LNCaP clone FGC (cell line): ENCODE measurements at places on chromosomes 3 and 15.

DNA sequence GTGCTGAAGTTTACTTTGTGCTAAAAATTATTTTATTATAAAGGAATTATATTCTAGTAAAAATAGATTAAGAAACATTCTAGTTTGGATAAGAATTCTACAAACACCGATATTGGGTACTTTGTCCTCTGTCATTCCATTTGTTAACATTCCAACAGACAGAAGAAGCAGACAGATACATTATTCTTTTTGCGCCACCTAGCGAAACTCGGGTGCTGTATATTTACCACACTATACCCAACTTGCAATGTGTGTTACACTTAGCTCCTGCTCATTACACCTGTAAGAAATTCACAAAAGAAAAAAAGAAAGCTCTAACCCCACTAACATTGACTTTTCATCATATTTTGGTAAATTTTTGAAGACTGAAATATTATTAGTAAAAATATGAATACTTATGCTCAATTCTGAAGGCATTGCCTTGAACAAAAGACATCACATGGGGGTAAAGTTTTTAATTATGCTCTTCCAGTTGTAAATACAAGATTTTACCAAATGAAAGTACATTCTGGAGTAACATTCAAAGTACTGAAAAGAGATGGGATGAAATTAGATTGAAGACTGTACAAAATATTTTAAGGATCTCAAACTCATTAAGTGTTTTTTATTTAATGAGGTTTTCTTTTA, 136.5 kb upstream of the MLF1 start:
- peak; percentile 51 for DNase-seq

DNA sequence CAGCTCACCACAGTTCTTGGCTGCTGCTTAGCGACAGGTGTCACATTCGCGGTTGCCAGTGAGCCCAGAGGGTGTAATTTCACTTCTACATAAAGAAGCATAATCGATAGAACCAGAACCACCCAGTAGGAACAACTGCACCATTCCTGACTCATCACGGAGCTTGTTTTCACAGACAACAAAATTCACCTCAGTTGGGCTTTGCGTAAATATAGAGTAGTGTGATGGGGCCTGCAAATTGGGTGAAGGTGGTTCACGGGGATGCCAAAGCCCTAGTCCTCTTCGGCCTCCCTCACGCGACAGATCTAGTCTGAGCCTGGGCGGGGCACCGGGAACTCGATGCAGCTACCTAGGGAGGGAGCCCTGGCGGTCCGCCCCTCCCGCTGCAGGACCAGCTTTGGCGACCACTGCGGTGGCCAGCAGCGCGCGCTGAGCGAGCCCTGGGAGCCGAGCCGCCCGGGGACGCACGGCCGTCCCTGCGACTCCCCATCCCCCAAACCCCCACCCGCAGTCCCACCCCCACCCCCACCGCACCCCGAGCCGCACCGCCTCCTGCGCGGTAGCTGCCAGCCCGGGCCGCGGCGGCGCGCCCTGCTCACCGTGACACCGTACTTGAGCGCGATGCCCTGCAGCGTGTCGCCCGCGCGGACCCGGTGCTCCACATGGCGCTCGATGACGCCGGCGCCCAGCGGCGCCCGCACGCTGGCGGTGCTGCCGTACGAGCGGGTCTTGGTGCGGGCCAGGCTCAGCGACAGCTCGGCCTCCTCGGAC, 519 bp downstream of the LYSMD2 start:
- no peak for DNase-seq

GRCh38 chr15:86915811-86916331, 836.2 kb downstream of the AGBL1 start:
- DNase-seq, result peak; percentile 61

- no peak for DNase-seq
These were observed 240.9 kb upstream of the EIF1B start for GRCh38 chr3:40068636-40069035.

GRCh38 chr3:107894998-107895397, 195.8 kb downstream of the CD47 start:
- no peak for DNase-seq

- no peak for DNase-seq
These were observed 32.7 kb downstream of the RNF13 start for GRCh38 chr3:149845570-149846244.

GRCh38 chr3:126421573-126422119, 26.9 kb downstream of the CFAP100 start:
- no peak for DNase-seq

DNA sequence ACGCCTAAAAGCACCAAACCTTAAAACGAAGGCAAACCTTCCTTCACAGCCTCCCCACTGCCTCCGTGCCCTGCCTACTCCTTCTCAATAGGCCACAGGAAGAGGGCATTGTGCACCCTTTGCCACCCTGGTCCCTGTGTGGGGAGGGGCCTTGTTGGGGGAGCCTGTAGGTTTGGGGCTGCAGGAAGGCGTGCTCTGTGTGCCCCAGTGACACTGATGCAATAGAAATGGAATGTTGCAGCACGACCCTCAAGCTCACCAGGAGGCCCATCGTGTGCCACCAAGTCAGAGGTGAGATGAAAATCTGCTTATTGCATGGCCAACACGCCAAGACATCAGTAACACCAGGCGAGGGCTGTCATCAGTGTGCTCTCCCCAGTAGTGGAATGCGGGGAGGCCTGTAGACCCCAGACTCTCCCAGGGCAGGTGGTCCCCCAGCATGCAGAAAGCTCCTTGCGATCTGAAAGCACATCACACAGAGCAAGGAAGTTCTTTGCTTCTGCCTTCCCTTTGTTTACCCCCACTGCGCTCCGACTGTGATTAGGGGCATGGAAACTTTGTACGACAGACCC, 86.2 kb downstream of the ASB7 start:
- DNase-seq, result no peak

- DNase-seq, result peak; percentile 14
These were observed 10.8 kb upstream of the ZFYVE19 start for GRCh38 chr15:40796041-40796440.

DNA sequence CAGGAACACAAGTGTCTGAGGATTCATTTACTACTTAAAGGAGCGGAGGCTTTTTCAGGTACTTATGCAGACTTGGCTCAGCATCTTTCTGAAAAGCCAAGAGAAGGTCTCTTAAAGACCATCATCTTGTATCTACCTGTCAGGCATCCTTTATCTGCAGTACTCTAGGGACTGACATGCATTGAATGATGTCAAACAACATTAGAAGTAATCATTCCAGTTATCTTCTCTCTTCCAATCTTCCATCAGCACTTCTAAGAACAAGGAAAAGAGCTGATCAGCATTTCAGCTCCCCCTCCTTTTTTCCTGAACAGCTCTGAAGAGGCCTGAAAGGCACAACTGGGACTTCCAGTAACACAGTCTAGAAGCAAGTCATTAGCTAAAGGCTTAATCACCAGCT, 214.8 kb downstream of the KCNH8 start:
- no peak for DNase-seq

DNA sequence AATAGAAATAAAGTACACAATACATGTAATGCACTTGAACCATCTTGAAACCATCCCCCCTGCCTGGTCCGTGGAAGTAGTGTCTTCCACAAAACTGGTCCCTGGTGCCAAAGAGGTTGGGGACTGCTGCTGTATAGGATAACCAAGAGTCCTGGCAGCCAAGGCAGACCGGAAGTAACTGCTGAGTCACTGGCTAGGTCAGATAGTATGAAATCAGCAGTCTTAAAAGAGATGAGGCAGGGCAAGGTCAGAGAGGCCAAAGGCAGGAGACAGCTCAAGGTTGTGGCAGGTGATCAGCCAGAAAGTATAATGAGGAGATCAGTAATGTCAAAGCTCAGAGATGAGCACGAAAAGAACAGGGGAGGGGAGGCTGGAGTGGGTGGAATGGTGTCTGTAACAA, 60.2 kb downstream of the MAP3K13 start:
- no peak for DNase-seq

DNA sequence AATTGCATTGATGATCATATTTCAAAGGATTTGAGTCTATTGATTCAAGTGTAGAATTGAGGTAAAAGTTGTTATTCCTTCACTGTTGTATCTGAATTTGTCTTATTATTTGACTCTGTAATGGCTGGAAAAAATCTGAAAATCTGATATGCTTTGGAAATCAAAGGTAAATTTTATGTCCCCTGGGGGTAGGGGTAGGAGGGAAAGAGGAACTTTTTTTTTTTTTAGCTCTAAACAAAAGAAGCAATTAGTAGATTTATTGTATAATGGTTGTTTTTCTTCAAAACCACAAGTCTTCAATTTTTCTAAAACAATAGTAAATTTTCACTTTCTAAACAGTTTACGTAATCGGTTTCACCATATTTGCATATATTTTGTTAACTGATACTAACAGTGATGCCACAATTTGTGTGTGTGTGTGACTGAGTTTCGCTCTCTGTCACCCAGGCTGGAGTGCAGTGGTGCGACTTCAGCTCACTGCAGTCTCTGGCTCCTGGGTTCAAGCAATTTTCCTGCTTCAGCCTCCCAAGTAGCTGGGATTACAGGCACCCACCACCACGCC, 91.7 kb upstream of the GOLGA6L4 start:
- DNase-seq, result no peak

GRCh38 chr3:72595376-72595775, 252.9 kb downstream of the SHQ1 start:
- DNase-seq, result no peak

DNA sequence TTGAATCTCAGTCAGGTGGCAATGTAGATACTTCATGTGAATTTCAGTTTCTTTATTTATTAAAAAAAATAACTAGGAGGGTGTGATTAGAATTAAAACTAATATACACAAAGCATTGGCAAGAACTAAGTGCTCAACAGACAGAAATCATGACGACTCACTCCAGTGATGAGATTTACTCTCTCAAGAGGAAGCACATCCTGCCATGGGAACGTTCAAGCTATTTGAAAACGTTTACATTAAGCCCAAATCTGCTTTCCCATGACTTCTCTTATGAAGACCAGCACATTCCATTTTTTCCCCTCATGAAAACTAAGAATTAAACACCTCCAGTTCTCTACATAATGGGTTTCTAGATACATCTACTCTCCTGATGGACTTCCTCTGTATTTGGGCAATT, 8.5 kb downstream of the WDR53 start:
- no peak for DNase-seq

- DNase-seq, result no peak
These were observed 87.3 kb downstream of the PEX5L start for GRCh38 chr3:179949412-179949811.

- DNase-seq, result no peak
These were observed 215.3 kb downstream of the CPNE4 start for GRCh38 chr3:131819381-131820055.

DNA sequence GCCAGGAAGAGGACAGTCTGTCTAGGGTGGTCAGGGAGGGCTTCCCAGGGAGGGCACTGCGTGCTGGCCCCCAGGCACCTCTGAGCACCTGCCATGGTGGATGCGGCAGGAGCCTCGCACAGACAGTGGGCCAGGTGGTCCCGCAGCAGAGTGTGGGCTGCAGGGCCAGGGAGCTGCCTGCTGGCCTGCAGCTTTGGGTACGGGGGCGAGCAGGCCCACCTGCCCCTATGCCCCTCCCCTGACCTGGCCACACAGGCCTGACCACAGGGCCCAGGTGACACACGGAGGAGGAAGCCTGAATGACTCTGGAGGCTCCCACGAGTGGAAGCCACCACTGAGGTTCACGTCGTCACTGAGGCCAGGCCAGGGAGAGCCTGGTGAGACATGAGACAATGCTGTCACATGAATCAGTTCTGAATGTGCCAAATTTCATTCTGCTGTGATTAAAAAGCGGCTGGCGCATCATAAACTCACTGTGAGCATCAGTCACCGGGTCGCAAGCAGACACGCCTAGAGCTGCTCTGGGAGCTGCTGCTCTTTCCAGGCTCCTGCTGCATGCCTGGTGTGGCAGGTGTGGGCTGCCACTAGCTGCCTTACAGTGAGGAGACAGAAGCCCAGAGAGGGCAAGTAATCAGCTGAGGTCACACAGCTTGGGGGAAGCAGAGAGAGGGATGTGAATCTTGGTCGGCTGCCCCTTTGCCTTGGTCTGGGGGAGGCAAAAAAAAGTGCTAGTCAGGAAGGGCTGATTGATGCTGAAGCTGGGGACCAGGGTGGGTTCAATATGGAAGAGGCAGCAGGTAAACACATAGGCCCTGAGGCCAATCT, 39.5 kb upstream of the IQSEC1 start:
- DNase-seq, result no peak

- no peak for DNase-seq
These were observed 93.2 kb downstream of the ITPR1 start for GRCh38 chr3:4586381-4586780.

GRCh38 chr15:96337365-96338023, 7.0 kb downstream of the NR2F2 start:
- no peak for DNase-seq

- peak; percentile 25 for DNase-seq
These were observed at the start of gene CDCP1 for GRCh38 chr3:45145681-45146614. Gene CDCP1, minus strand, starts transcription at chr3:45146378. Its CDS starts 91 bp downstream, at chr3:45146287.

GRCh38 chr3:133448478-133449122, 48.7 kb downstream of the BFSP2 start:
- no peak for DNase-seq

DNA sequence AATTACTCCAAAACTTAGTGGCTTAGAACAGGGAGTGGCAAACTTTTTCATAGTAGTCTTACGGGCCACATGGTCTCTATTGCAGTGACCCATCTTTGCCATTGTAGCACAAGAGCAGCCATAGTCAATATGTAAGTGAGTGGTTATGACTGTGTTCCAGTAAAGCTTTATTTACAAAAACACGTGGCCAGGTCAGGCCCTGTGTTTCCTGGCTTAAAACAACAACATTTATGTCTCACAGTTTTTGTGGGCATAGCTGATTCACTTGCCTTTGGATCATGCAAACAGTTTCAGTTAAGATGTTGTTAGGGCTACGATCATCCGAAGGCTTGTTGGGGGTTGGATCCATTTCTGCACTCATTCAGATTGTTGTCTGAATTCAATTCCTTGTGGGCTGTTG, 103.8 kb downstream of the CHCHD6 start:
- DNase-seq, result no peak

DNA sequence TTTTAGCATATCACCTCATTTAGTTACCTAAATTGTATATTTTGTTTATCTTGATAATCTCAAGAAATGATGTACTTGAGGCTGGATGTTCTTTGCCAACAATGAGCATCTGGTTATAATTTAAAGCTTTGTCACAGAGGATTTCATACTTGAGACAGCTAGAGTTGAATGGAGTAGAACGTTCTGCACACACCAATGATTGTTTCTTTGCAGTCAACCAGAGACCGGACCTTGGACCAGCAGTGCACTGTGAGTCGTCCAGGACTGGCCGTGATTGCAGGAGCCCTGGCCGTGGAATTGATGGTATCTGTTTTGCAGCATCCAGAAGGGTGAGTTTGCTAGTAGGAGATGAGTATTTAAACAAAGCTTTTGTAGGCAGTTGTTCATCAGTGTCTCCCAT, 90.4 kb downstream of the ATG7 start:
- no peak for DNase-seq

DNA sequence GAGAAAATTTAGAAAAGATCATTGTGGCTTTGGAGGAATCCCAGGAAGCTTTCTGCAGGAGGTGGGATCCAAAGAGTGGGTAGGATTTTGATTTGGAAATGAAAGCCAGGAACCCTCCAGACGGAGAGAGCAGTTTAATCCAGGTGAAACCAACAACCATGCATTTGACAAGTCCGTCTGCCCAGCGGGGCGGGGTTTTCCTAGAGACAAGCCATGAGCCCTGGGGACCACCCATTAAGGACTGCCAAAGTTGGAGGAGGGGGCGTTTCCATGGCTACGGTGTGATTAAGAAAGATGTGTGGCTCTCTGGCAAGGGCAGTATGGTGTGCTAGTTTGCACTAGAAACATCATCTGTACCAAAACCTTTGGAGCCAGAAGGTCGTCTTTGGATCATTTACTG, 53.4 kb downstream of the SRGAP3 start:
- DNase-seq, result no peak
